Heart right ventricle (tissue), 16 donors: ENCODE measurements at places on chromosomes 6 and 20.

GRCh38 chr20:41150664-41151063 lies 13.3 kb downstream of the PLCG1 start:
- DNase-seq: no peak

DNA sequence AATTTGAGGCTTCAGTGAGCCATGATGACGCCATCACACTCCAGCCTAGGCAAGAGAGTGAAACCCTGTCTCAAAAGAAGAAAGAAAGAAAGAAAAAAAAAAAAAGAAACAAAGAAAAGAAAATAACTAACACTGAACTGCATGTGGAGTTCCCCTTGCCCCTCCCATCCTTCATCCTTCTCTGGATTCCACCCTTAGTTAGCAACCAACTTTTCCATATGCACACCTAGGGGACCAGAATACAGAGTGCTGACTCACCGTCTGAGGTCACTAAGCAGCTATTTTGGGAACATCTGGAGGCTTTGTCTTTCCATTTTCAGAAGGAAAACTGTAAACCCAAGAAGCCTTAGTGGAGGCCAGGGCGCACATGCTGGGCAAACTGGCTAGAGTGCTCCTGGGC lies 257.4 kb downstream of the MAFB start:
- DNase-seq: no peak

- no peak for DNase-seq
Observed at GRCh38 chr6:34819571-34820480, 27.9 kb downstream of the BLTP3A start.

GRCh38 chr6:144778773-144779492 lies 493.8 kb downstream of the UTRN start:
- DNase-seq: no peak

GRCh38 chr6:20186981-20187380 lies 25.3 kb downstream of the MBOAT1 start:
- DNase-seq: no peak

- no peak for DNase-seq
Observed at GRCh38 chr20:40282941-40283340, 406.1 kb downstream of the MAFB start.
